Kidney (tissue), 22 donors: ENCODE measurements at places on chromosomes 16 and 17. TPM values are rescaled to one million over a fixed set of nuclear protein-coding genes. Genes with fewer than 3 reads are reported as not detected.

MYH8 gene
- total RNA-seq = 0.28 TPM

ZNF785 gene
- 18.5 TPM for total RNA-seq

GAS7 gene
- 20.5 TPM for total RNA-seq

CCDC92B gene
- total RNA-seq = 1.0 TPM

ALDH3A1 gene
- total RNA-seq = 1.4 TPM

PDE6G gene
- 3.2 TPM for total RNA-seq

SLC12A3 gene
- total RNA-seq = 5.4 TPM

ARHGDIG gene
- total RNA-seq = 0.88 TPM

IST1 gene
- total RNA-seq = 220 TPM

ATP6V0A1 gene
- total RNA-seq = 110 TPM

CCL17 gene
- total RNA-seq = 1.5 TPM

TBC1D3K gene
- total RNA-seq = not detected

TNFRSF17 gene
- 3.0 TPM for total RNA-seq

PIPOX gene
- total RNA-seq = 2.8 TPM

CHD9NB gene
- total RNA-seq = 26.2 TPM

SLX1A gene
- total RNA-seq = 51.3 TPM

SLFN11 gene
- total RNA-seq = 31.9 TPM

PRR15L gene
- total RNA-seq = 105 TPM

CES3 gene
- 2.1 TPM for total RNA-seq

MTSS2 gene
- 33.0 TPM for total RNA-seq

RASL10B gene
- 2.4 TPM for total RNA-seq

CES5A gene
- not detected for total RNA-seq

CDH5 gene
- 41.3 TPM for total RNA-seq

SAMD14 gene
- 5.0 TPM for total RNA-seq

HID1 gene
- total RNA-seq = 32.6 TPM

ZNF385C gene
- 1.2 TPM for total RNA-seq

TMEM88 gene
- total RNA-seq = 17.6 TPM

HYDIN gene
- total RNA-seq = 21.0 TPM

ZP2 gene
- total RNA-seq = not detected

HSF4 gene
- 37.9 TPM for total RNA-seq

EVI2B gene
- 16.5 TPM for total RNA-seq

HSF5 gene
- 0.19 TPM for total RNA-seq

IRF8 gene
- 33.3 TPM for total RNA-seq

SYNRG gene
- total RNA-seq = 47.0 TPM

RUNDC3A gene
- total RNA-seq = 2.2 TPM

SKAP1 gene
- total RNA-seq = 34.8 TPM

KRT36 gene
- not detected for total RNA-seq

NUPR1 gene
- total RNA-seq = 64.7 TPM

KRT27 gene
- total RNA-seq = not detected

OR4D1 gene
- total RNA-seq = 0.06 TPM

NOTUM gene
- total RNA-seq = not detected

KRT16 gene
- total RNA-seq = 3.1 TPM

SLC7A5 gene
- total RNA-seq = 18.7 TPM

P2RX5 gene
- 8.4 TPM for total RNA-seq

LITAFD gene
- not detected for total RNA-seq

MT4 gene
- not detected for total RNA-seq

NPIPB12 gene
- 68.1 TPM for total RNA-seq

PKMYT1 gene
- 2.2 TPM for total RNA-seq

TMEM92 gene
- total RNA-seq = 2.4 TPM

C17orf50 gene
- total RNA-seq = not detected

SLFN12 gene
- total RNA-seq = 13.3 TPM

SPECC1 gene
- 29.1 TPM for total RNA-seq

KCNH6 gene
- total RNA-seq = 0.57 TPM

CASKIN2 gene
- total RNA-seq = 98.6 TPM

CD300E gene
- total RNA-seq = 2.5 TPM

CDR2L gene
- 29.3 TPM for total RNA-seq

SALL1 gene
- 75.3 TPM for total RNA-seq

SARM1 gene
- total RNA-seq = 23.8 TPM
